Esophagus mucosa (tissue), 1 donor: ENCODE measurements at places on chromosomes 1 and 21.
A peak's percentile ranks its signal among the peaks of the same experiment; 100 is the strongest.

DNA sequence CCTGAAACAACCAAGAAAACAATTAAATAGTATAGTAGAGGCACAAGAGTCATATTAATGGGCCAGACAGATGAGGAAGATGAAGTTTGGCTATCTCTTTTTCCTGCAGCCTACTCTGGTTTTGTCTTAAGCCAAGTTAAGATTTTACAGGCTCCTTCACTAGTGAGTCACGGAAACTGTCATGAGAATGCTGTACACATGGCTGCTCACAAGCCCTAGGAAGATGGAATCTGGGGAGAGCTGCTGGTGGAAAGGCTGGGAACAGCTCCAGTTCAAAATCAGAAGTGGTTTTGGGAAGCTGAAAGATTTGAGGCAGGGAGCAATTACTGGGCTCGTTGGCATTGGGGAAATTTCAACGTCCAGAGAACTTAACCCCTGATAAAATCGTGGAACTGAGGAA is 46.4 kb upstream of the S1PR1 start:
- ATAC-seq, result no peak

GRCh38 chr1:100950781-100951180 is 54.9 kb downstream of the SLC30A7 start:
- ATAC-seq, result no peak

DNA sequence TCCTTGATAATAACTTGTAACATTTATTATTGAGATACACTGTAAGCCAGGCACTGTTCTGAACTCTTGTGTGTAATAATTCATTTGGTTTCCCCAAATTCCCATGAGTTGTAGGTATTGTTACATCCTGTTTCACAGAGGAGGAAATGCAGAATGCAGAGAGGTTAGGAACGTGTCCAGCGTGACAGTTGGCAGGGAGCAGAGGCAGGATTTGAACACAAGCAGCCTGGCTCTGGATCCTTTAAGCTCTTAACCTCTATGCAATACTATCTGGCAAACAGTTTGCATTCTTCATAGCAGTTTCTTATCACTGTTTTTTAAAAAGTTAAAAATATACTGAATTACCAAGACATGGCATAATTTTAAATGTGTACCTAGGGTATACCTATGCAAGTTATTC is 30.5 kb downstream of the EEIG2 start:
- no peak for ATAC-seq

GRCh38 chr1:204617256-204618147 is 68.0 kb downstream of the LRRN2 start:
- ATAC-seq, result no peak

GRCh38 chr1:15212954-15213291 is 34.1 kb upstream of the FHAD1 start:
- no peak for ATAC-seq

GRCh38 chr1:53508991-53509666 is 49.9 kb downstream of the DMRTB1 start:
- ATAC-seq, result peak; percentile 93

DNA sequence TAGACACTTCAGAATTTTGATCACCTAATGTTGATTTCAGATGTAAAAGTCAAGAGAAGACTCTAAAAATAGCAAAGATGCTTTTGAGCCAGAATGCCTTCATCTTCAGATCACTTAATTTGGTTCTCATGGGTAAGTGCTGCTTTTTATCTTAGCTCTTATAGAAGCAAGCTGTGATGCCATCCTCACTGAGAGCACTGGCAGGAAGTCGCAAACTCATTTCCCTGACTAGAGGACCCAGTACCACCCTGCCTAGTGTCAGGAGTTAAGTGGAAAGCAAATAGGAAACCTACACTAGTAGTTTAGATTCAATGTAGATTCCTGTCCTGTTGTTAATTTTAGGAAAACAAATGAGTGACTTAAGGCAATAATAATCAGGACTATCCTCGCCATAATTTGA is 12.1 kb downstream of the IFNAR2 start:
- ATAC-seq, result no peak

GRCh38 chr1:248688527-248689298 is 13.9 kb downstream of the OR14I1 start:
- no peak for ATAC-seq

- ATAC-seq, result no peak
Measured at GRCh38 chr1:98399218-98399617, 262.3 kb upstream of the SNX7 start.
